ENCODE measurements at places on chromosomes 5 and 9.

- no peak for DNase-seq
Observed at GRCh38 chr9:4662989-4663792, 1.1 kb downstream of the PLPP6 start.

- DNase-seq = no peak
Observed at GRCh38 chr5:171386006-171386671, 1.5 kb upstream of the NPM1 start.

GRCh38 chr5:74642543-74642863, 2.0 kb upstream of the ENC1 start:
- DNase-seq = no peak

GRCh38 chr5:75616371-75616881, 5.2 kb downstream of the ANKDD1B start:
- no peak for DNase-seq

DNA sequence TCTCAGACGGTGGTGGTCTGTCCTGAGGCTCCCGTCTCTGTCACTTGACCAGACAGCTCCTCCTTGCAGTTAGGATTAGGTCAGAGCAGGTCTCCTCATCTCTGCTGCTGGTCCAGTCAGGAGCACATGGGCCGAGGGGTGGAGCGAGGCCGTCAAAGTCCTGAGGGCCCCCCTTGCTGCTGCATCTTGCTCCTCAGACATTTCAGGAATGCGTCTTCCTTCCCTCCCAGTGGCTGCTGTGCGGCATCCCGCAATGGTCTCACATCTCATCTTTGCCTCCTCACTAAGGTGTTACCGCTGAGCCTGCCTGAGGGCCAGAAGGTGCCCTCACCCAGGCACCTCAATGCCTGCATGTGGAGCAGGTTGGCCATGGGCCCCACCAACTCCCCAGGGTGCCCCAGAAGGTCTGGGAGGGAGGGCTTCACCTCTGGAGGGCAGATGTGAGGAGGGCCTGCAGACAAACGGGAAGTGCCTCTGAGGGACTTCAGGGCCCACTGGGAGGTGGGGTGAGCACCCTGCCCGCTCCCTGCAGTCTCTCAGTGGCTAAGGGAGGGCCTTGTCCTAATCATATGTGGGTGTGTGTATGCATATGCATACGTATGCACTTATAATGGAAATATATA, 137.7 kb upstream of the LMX1B start:
- no peak for DNase-seq

DNA sequence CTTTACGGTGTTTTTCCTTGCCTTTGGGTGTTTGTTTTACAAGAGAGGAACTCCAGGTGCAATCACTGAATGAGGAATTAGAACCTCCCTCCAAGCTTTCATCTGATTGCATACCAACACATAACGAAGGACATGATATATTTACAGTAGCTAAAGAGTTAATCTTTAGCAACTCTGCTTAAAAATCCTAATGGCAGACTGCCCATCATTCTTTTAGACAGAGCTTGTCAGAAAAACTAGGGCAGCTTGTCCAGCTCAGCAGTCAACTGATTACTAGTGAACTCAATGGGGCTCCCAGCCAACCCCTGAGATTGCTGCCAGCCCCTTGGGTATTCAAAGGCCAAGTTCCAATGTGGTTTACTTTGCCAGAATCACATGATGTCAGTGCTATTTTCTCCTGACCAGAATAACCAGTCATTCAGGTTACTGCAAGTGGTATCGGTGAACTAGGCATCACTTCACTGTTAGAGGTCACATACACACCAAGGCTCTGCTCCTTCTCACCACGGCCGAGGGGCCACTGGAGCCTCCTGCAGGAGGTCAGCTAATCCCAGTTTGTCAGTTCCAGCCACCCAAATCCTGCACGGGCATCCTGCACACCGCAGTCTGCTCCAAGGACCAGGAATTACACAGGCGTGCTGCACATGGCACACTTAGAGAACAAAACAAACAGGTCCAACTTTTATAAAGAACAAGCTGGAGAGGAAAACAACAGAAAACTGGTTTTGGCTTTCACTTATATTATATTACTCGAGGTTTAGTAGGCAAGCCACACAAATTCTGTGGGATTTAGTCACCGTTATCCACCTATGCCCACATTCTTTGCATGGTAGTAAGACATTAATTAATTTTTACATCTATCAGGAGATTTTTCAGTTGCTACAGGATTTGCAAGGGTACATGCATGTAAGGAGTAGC, 62.5 kb downstream of the NFIB start:
- DNase-seq = no peak

- DNase-seq = no peak
Observed at GRCh38 chr5:179232091-179232735, 113.0 kb downstream of the ADAMTS2 start.

DNA sequence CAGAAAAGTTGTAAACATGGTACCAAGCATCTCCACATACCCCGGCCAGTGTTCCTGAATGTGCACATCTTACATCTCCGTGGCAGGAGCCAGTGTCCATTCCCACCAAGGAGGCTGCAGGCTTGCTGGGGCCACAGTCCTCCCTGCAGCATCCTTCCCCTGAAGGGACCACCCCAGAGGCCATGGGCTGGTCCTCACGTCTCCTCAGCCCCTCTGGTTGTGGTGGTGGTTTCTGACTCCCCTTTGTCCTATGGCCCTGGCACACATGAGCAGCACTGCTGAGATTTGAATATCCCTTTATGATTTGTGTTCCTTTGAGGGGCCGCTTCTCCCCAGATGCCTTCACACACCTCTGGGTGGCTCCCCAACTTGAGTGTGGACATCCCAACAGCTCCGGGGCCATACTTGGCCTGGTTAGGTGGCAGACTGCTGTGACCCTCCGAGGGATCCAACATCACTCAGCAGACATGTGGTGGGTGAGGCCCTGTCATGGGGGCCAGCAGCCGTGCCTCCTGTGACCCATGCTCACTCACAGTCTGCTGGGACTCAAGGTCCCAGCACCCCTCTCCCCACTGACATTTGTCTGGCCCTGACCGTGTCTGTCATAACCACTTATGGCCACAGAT, 14.3 kb downstream of the PHF2 start:
- no peak for DNase-seq

- no peak for DNase-seq
Observed at GRCh38 chr9:93207326-93207814, 23.4 kb downstream of the WNK2 start.

GRCh38 chr5:176611435-176611834, 1.5 kb upstream of the GPRIN1 start:
- DNase-seq = peak; percentile 65

DNA sequence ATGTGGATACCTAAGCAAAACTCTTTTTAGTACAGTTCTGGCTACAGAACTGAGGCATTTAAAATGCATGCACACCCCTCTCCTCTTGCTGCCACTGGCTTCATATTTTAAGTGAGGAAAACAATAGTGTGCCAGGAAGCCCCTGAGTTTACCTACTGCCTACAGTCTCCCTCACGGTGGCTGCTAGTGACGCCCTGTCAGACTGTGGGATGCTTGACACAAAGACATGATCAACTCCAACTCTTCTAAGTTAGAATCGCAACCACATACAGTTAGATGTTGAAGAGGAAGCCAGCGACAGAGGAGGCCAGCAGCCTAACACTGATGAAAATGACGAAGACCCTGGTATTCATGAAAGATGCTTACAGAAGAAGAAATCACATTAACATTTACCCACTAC, 1.3 kb downstream of the SEC16A start:
- DNase-seq = no peak

DNA sequence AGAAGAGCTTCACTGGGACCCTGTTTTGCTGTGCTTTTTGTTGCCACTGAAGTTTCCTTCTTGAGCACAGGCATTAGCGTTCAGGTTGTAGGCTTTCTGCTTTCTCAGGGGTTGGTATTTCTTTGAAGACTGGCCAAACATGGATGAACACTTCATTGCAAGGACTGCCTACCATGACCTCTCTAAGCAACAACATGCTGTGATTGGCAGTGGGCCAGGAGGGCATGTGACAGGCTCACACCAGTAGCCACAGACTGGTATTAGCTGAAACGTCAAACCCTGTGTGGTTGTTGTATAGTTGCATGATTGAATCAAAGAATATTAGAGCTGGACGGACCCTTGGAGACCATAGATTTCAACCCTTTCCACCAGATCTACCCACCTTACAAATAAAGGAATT, 20.0 kb upstream of the MLANA start:
- no peak for DNase-seq

- DNase-seq = no peak
Observed at GRCh38 chr9:14283276-14283675, 30.7 kb downstream of the NFIB start.

DNA sequence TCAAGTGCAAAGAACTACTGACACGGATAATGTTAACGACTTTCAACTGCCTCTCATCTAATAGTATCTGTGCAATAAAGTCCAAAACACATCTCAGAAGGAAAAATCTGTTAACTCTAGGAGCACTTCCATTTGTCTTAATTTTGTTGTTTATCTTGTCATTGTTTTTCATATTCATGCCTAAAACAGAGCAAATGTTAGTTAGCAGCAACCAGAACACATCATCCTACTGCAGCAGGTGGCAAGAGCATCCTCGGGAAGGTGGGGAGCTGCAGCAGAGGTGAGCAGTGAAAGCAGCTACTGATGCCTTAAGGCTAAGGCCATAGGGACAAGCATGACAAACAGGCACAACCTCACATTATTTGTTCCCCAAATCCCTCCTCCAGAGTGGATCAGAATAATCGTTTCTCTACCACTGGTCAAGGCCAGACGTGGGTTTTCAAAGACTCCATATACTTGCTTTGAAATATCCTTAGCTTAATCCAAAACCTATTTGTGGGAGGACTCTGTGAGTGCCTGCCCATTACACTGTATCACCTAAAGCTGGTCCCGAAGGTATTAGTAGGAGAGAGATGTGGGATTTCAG, 1.0 kb downstream of the HMGCS1 start:
- DNase-seq = no peak

GRCh38 chr5:91384671-91385430, 1.7 kb upstream of the ARRDC3 start:
- peak; percentile 90 for DNase-seq

DNA sequence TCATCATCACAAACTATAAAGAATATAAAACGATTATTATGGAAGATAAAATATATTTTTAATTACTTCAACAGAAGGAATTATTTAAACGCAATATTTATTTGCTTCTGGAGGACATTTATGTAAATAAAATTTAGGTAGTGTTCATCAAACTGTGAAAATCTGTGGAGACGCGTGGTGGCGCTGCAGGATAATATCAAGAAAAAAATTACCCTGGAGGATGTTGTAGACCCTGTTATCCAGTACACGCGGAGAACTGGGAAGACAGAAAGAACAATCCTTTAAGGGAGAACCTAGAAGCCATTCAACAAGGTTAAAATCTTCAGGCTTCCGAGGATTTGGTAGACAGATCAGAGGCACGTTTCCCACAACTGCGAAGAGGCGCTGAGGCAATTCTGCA, at the start of gene PCDHB12:
PCDHB12 (plus strand) TSS at position 242 of the 400 bp plus-strand sequence. CDS start 189 bp downstream, outside the sequence.
- DNase-seq = no peak

DNA sequence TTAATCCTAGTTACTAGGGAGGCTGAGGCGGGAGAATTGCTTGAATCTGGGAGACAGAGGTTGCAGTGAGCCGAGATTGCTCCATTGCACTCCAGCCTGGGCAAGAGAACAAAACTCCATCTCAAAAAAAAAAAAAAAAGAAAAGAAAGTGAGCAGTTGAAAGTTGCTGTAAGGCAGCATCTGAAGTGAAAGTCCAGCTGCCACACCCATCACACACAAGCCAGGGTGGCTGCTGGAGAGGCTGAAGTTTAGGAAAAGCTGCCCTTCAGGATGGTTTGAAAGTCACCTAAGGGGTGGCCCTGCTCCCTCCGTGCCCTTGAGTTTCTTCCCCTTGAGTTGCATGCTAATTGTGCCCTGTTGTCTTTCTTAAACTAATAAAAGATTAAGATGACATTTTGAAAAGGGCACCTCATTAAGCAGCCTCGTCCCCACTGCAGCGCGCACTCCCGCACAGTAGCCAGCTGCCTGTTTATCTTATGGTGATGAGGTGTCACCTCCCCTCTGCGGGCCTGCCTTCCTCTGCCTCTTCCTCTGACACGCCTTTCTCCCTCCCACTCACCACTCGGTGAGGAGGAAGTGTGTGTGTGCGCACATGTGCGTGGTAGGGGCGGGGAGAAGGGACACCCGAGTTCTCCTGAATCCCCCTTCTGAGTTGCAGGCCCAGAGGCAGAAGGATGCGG, 104.2 kb upstream of the PANK3 start:
- DNase-seq = peak; percentile 6

DNA sequence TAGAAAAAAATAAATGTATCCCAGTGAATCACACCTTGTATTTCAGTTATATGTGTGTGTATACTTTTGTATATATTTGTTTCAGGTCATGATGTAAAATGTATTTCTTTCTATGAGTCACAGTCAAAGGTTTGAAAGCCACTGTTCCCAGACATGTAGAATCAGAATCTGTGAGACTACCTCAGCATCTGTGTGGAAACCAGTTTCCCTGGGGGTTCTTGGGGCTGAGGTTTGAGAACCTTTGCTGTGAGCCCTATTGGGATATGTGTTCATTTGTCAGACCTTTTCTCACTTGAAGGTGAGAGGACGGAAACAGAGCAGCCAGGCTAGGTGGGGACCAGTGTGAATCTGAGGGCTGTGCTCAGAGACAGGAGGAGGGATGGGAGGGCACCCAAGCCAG, 78.7 kb upstream of the SAP30L start:
- DNase-seq = no peak

- DNase-seq = peak; percentile 71
Observed at GRCh38 chr9:136700959-136701667, 11.3 kb upstream of the DIPK1B start.

- no peak for DNase-seq
Observed at GRCh38 chr5:95670568-95670967, 12.2 kb downstream of the SPATA9 start.

DNA sequence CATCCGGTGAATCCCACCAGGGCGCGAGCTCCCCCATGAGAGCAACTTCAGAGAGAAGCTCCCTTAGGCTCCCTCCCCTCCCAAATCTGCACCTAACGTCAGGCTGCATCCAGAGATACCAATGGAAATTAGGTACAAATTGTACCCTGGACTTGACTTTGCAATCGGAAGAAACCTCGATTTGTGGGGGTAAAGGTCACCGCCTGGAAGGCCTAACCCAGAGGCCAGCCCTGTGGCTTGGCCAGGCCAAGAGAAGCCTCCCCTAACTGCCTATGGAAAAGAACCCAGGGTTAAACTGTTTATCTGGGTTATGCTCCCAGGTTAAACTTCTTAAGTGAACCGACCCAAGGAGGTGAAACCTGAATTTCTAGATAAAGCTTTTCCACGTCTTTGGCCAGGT, 80.4 kb downstream of the GTF3C4 start:
- DNase-seq = no peak

GRCh38 chr9:137814436-137814835, 63.1 kb upstream of the CACNA1B start:
- DNase-seq = no peak

DNA sequence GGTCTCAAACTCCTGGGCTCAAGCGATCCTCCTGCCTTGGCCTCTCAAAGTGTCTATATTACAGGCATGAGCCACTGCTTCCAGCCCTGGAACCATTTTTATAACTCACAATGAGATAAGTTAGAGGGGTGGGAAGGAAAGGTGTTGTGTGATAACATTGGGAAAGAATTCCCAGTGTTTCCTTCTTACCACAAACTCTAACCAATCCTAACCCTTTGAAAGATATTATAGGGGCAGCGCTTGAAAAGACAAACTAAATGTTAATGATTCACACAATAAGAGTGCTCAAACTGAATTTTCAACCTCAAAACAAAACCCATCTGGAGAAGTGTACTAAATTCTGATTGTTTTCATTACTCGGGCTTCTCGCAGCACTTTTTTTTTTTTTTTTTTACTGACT, 109.7 kb downstream of the TSSK1B start:
- no peak for DNase-seq

- no peak for DNase-seq
Observed at GRCh38 chr5:168319774-168320173, 28.3 kb downstream of the WWC1 start.

All from inflammatory macrophage treated with lipopolysaccharide for 4 hours (primary cell).